ENCODE measurements at places on chromosomes 12 and 14.

GRCh38 chr12:26853303-26854030, 20.5 kb upstream of the ITPR2 start:
- peak; percentile 62 for DNase-seq

GRCh38 chr12:99644629-99645028, 2.9 kb upstream of the GARIN6 start:
- DNase-seq, result no peak

- no peak for DNase-seq
These were observed 108.0 kb downstream of the KITLG start for GRCh38 chr12:88472248-88472647.

DNA sequence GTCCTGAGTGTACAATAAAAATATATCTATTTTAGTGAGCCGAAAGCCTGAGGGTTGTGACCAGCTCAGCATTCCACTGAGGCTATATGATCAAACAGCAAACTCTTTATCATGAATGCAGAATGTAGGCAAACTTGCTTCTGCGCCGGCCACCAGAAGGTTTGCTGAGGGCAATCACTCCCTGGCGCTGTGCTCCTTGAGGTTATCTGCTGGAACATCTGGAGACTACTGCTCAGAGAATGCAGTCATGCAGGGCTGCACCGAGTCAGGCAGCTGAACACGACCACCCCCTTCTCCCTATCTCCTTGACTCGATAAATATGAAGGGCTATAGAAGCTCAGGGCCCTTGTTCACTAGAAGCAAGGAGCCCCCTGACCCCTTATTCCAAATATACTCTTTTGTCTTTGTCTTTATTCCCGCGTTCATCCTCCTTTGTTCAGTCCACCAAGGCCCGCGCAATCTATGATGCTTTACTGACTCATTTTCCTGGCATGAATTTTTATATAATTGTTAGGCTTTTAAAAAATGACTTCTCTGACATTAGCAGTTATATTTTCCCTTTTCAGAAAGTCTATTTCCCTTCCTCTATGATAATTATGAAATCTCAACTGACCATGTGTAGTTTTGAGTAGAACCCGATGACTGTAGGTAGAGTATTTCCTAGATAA, 1089.3 kb downstream of the SLC16A7 start:
- no peak for DNase-seq

All from stimulated activated CD4-positive, alpha-beta T cell treated with anti-CD3 and anti-CD28 coated beads, Interleukin-12 subunit alpha, Interleukin-12 subunit beta, amount 100 ng/mL, for 24 hours (primary cell).